Putamen (tissue), 1 donor: ENCODE measurements at places on chromosomes 1 and 21.

DNA sequence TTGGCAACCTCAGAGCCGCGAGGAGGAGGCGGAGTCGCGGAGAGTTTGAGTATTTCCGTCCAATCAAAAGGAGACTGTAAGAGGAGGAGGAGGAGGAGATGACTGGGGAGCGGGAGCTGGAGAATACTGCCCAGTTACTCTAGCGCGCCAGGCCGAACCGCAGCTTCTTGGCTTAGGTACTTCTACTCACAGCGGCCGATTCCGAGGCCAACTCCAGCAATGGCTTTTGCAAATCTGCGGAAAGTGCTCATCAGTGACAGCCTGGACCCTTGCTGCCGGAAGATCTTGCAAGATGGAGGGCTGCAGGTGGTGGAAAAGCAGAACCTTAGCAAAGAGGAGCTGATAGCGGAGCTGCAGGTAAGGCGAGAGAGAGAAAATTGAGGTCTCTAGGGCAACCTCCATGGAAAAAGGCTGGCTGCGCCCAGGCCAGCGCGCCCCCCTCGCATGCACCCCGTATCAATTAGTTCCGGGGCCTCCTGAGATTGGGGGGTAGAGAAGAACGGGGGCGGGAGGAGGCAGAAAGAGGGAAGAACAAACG lies at the start of gene PHGDH:
PHGDH (plus strand) TSS at position 131 of the 538 bp plus-strand sequence; CDS start at position 220, 89 bp downstream.
- peak; percentile 81 for DNase-seq

DNA sequence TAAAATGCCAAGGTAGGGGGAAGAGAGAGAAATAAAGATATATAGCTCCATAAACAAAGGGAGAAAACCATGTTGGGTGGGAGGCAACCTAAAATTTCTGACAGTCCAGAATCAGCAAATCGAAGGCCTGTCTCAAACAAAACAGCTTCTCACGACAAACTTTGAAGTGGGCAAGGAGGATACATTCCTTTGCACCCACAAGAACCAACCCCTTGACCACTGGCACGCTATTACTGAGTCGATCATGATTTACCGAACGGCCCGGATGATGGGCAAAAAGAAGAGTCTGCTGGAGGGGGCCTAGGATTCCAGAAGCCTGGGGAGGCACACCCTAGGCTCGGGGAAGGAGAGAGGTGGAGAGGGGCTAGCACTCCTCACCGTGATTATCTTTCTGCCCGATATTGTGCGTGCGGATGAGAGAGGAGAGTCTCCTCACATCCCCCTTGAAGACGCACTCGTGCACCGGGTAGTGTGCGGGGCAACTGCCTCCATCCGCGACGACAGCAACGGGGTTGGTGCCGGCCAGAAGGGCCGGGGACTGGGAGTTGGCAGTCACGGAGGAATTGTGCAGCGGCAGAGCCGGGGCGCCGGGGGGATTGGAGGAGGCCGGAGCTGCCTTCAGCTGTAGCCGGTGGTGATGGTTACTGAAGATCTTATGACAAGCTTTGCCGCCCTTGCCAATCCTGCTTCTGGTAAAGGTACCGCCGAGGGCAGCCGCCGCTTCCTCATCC lies 756 bp downstream of the ANKRD13C start:
- peak; percentile 18 for DNase-seq

DNA sequence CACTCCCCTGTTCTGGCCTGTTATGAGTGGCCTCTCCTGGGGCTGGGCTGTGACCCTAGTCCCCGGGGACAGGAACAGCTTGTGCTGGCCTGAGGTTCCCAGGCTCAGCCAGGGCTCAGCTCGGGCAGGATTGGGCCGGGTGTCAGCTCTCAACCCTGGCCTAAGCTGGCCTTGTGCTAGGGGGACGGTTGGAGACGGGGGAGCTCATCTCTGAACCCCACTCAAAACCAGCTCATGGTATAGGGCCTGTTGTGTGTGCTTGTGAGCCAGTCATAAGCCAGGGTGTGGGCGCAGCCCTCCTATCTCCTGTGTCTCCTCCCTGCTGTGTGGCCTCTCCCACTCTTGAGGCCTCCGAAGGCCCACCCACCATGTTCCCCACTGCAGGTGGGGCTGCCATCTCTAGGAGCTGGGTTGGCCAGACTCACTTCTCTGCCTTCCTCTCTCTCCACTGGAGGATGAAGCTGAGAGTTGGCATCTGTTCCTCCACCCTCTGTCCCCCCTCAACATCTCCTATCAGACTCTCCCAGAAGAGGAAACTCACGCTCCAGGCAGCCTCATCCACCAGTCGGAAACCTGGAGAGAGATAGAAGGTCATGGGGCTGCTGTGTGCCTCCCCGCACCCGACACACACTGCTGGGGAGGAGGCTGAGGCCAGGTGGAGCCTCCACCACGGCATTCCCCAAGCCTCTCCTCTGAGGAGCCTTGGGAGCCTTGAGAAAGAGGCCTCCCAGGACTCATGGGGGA lies 1.4 kb downstream of the PEAR1 start:
- peak; percentile 5 for DNase-seq

GRCh38 chr1:7048395-7048794 lies 263.1 kb downstream of the CAMTA1 start:
- DNase-seq = no peak
